Stimulated activated CD8-positive, alpha-beta memory T cell treated with anti-CD3 and anti-CD28 coated beads, Interleukin-15, amount 100 ng/mL, for 48 hours (primary cell): ENCODE measurements at places on chromosomes 13 and 19.
A peak's percentile ranks its signal among the peaks of the same experiment; 100 is the strongest.

- DNase-seq, result no peak
These were observed 41.0 kb downstream of the HS6ST3 start for GRCh38 chr13:96130818-96131340.

GRCh38 chr13:100491164-100491842 is 97.3 kb downstream of the GGACT start:
- DNase-seq, result no peak

DNA sequence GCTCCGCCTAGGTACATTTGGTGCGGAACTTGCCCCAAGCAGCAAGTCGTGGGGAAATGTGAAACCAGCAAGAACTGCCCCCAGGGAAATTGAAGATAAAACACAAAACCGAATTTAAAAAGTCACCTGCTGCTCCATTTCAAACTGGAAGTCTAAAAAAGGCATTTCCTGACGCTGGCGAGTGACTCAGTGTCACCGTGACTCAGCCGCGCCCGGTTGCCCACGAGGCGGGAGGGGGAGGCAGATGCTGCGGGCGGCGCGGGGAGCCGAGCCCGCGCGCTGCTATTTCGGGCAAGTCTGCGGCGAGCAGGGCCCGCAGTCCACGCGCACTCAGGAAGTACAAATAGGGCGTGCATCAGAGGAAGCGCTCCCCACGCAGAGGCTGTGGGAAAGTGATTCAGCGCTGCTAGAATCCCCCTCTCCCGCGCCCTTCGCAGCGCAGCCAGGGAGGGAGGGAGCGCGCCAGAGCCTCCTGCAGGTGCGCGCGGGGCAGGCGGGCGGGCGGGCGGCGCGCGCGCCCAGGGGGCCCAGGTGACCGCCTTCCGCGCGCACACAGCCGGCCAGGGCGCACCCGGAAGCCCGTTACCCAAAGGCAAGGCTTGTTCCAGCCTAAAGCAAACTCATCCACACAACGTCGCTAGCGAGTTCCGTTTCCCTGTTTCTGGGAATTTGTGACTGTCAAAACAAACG is 168.8 kb downstream of the COL4A1 start:
- peak; percentile 66 for DNase-seq

GRCh38 chr13:87168390-87168789 is 502.8 kb upstream of the SLITRK5 start:
- DNase-seq, result no peak

- no peak for DNase-seq
These were observed 56.9 kb upstream of the ZNF254 start for GRCh38 chr19:24029941-24030636.

DNA sequence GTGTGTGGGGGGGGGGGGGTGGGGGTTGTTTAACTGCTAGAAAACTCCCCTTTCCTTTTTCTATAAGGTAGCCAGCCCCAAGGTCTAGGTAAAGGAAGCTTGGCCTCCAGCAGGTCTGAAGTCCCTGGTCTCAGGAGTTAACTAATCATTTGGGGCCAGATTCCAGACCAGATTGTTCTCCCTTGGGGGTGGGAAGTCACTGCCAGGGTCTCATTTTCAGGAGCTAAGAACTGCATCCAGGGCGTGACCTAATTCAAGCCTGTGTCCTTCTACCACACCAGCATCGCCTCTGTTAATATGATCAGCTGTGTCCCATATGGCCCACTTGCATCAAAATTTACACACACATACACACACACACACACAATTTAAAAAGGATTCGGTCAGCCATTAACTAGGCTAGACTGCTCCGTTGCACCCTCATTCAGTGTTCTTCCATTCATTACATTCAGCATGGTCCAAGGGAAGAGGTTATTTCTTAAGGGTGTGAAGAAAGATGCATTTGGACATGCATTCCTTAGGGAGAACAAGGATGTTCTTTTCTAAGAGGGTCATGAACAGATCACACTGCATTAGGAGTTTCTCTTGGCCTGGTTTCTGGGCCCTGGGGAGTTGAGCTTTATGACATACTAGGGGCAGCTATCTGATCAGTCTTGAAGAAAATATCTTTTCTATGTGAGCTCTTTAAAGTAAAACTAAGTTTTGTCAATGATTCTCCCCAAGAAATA is 91.0 kb downstream of the FGF14 start:
- DNase-seq, result no peak

GRCh38 chr19:1997353-1998233 is 17.9 kb downstream of the BTBD2 start:
- DNase-seq, result no peak

- DNase-seq, result no peak
These were observed 25.6 kb downstream of the NOSIP start for GRCh38 chr19:49554701-49555181.
